ENCODE measurements at places on chromosomes 7 and 10. TPM values are rescaled to one million over a fixed set of nuclear protein-coding genes. Genes with fewer than 3 reads are reported as not detected.
A peak's percentile ranks its signal among the peaks of the same experiment; 100 is the strongest.

Gene C10orf67
- total RNA-seq = 0.46 TPM

Gene AMPH
- 3.3 TPM for total RNA-seq

Gene TMEM229A
- total RNA-seq = 0.09 TPM

Gene PTPRZ1
- 1.6 TPM for total RNA-seq

Gene RBP3
- total RNA-seq = not detected

Gene ZNF282
- 26.9 TPM for total RNA-seq

Gene ITIH5
- 3.7 TPM for total RNA-seq

Gene SEMA3A
- 31.3 TPM for total RNA-seq

Gene MBL2
- not detected for total RNA-seq

Gene SNCG
- total RNA-seq = 3.0 TPM

GRCh38 chr7:26179826-26180497, 20.6 kb downstream of the HNRNPA2B1 start:
- DNase-seq = no peak

- no peak for DNase-seq
Observed at GRCh38 chr7:42340436-42340835, 103.4 kb upstream of the GLI3 start.

- DNase-seq = no peak
Observed at GRCh38 chr7:70571961-70572360, 560.0 kb upstream of the GALNT17 start.

GRCh38 chr7:17986851-17987250, 40.8 kb downstream of the PRPS1L1 start:
- DNase-seq = peak; percentile 92

DNA sequence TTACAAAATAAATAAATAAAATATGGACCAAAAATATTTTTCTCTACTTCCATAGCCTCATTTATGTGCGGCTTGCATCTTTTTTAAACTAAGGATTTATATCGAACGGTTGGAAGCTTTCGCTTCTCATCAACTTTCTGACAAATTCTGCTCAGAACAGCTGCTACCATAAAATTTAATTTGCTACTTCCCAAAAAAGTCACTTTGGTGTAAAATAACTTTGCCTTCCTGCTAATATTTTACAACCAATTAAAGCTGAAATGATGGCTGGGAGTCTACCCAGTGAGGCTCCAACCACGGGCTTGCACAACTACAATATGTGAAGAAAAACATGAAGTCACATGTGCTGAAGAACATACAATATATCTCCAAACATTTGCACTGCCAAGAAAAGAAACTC, 253.1 kb upstream of the NEBL start:
- DNase-seq = no peak

GRCh38 chr7:51256209-51256781, 60.3 kb downstream of the COBL start:
- DNase-seq = no peak

GRCh38 chr10:86163522-86164173, 202.9 kb downstream of the GRID1 start:
- DNase-seq = no peak

DNA sequence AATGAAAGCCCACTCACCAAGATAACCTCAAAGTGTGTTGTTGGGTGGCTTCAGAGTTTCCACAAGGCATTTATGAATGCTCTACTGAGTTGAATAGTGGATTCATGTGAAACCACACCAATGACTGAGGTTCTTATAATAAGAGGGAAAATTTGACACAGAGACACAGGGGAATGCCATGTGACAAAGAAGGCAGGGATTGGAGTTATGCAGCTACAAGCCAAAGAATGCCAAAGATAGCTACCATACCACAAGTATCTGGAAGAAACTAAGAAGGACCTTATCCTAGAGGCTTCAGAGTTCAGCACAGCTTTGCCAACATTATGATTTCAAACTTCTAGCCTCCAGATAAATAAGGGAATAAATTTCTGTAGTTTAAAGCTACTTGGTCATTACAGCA, 68.0 kb upstream of the PCDH15 start:
- DNase-seq = peak; percentile 23

- DNase-seq = no peak
Observed at GRCh38 chr10:85921789-85922188, 444.8 kb downstream of the GRID1 start.

GRCh38 chr7:100190048-100190711, 12.5 kb downstream of the STAG3 start:
- DNase-seq = peak; percentile 18

DNA sequence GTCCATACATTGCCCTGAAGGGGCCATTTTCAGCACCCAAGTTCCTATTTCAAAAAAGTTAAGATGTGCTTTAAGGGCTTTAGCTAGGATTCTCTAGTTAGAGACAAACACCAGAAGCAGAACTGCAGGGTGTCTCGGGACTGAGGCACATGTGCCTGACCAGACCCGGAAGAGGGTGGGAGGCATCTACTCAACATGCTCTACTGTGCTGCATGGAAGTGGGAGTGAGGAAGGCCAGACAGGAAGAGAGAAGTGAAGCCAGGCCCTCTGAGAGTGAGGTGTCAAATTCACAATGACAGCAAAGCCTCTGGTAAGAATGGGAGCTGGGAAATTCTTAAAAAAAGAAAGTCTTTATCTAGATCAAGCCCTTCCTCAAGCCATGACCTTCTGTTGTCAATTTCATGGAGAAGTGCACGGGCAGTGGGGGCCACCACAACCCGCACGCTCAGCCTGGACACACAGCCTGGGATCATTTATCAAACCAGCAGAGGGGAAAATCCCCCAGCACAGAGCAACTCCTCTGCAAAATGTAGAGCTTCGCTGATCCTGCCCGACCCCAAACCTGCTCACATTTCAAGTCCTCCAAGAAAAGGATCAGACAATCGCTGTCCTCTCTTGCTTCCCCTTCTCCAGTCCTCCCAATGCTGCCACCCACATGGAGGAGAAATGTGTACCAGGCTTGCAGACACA, 38.7 kb downstream of the PLXNA4 start:
- DNase-seq = no peak

GRCh38 chr10:43622038-43622437, 15.8 kb downstream of the ZNF485 start:
- no peak for DNase-seq

- no peak for DNase-seq
Observed at GRCh38 chr7:122802301-122802751, 83.9 kb downstream of the CADPS2 start.

DNA sequence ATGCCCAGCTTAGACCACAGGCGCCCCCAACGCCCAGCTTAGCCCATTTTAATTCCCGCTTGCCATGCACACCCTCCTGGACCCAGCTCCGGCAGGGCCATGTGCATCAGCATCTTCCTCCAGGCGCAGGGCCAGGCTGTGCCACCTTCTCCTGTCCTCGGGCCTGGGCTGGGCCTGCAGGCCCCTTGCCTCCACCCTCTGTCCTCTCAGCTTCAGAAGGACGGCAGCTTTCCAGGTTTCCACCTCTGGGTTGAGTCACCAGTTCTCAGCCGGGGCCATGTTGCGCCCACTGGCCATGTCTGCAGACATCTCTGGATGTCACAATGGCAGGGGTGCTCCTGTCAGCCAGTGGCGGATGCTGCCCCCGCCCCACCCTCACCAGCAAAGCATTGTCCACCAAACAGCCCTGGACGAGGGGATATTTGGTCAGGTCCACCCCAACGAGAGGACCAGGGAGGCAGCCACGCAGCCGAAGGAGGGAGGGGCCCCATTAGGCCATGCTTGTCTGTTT, 59.1 kb upstream of the NKX6-2 start:
- DNase-seq = no peak

DNA sequence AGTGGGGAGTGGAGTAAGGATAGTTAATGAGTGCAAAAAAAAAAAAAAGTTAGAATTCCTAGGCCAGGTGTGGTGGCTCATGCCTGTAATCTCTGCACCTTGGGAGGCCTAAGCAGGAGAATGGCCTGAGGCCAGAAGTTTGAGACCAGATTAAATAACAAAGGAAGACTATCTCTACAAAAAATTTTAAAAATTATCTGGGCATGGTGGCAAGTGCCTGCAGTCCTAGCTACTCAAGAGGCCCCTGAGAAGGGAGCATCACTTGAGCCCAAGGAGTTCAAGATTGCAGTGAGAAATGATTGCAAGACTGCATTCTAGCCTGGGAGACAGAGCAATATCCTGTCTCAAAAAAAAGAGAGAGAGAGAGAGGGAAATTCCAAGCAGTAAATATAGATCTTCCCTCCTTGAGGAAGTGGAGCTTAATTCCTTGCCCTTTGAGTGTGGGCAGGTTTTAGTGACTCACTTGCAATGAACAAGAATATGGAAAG, 19.5 kb upstream of the CSTF2T start:
- peak; percentile 47 for DNase-seq

DNA sequence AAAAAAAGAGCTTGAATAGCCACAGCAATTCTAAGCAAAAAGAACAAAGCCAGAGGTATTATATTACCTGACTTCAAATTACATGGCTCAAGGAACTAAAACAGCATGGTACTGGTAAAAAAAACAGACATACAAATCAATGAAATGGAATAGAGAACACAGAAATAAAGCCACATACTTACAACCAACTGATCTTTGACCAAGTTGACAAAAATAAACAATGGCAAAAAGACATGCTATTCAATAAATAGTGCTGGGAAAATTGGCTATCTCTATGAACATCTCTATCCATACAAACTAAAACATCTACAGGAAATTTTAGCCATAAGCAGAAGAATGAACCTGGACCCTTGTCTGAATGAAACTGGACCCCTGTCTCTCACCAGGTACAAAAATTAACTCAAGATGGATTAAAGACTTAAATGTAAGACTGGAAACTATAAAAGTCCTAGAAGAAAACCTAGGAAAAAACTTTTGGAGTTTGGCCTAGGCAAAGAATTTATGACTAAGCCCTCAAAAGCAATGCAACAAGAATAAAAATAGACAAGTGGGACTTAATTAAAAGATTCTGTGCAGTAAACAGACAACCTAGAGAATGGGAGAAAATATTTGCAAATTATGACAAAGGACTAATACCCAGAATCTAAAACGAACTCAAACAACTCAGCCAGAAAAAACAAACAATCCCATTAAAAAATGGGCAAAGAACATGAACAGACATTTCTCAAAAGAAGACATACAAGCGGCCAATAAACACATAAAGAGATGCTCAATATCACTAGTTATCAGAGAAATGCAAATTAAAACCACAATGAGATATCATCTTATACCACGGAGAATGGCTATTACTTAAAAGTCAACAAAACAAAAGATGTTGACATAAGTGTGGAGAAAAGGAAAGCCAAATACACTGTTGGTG, 72.8 kb upstream of the DDC start:
- DNase-seq = peak; percentile 26

DNA sequence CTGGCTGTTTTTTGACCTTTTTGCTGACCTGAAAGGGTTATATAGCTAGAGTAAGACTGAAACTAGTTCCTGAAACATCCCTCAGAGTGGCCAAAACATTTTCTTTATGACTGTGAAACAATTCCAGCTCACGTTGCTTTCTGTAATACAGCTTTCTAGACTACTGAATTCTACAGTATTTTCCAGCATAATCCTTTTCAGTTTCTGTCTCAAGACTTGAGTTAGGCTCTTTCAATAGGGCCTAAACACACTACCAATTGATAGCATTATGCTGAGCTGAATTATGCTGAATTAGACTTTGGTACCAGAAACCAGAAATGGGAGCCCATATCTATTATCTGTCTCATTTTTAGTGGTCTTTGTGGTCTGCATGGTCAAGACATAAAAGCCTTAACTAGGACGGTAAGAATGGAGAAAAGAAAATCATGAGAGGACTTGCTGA, 72.6 kb downstream of the EPDR1 start:
- DNase-seq = no peak

- DNase-seq = no peak
Observed at GRCh38 chr10:46557319-46558121, 1.1 kb upstream of the GPRIN2 start.

GRCh38 chr10:17452060-17452841, 2.1 kb downstream of the ST8SIA6 start:
- DNase-seq = no peak

- no peak for DNase-seq
Observed at GRCh38 chr7:2734084-2734686, 46.2 kb downstream of the AMZ1 start.

DNA sequence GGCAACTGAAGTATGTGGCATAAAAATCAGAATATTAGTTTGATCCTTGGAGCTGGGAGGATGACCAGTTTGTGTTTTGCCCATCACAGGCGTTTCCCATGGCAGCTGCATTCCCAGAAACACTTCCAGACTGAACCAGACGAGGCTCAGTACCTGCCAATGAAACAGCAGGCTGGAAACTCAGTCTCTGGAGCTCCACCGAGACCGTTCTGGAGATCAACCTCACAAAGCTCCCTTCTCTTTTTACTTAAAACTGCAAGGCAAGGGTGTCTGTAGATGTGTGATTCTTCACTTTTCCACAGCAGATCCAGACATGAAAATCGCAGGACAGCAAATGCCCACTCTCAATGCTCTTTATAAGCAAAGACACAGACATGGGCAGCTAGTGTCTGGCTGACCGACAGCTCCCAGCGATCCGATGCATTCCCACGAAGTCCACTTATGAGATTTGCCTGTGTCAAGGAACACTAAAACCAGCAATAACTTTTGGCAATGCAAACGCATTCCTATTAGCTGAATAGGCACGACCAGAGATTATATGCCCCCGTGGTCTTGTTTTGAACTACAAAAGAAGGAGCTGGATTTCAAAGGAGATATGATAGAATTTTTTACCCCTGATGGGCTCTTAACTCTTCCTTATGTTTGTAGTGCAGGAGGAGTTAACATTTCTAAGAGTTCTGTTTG, 72.6 kb downstream of the ADAM12 start:
- peak; percentile 94 for DNase-seq

DNA sequence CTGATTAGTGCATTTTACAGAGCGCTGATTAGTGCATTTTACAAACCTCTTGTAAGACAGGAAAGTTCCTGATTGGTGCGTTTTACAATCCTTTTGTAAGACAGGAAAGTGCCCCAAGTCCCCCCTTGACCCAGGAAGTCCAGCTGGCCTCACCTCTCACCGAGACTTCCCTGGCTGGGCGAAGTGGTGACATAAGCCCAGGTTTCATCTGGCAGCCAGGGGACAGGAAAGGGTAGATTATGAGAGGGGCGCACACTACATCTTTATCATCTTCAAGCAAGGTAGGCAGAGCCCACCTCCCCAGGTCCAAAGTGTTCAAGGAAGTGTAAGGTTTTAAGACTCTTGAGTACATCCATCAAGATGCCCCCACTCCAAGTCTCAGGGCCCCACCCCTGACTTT, 5.5 kb upstream of the GDF10 start:
- no peak for DNase-seq

DNA sequence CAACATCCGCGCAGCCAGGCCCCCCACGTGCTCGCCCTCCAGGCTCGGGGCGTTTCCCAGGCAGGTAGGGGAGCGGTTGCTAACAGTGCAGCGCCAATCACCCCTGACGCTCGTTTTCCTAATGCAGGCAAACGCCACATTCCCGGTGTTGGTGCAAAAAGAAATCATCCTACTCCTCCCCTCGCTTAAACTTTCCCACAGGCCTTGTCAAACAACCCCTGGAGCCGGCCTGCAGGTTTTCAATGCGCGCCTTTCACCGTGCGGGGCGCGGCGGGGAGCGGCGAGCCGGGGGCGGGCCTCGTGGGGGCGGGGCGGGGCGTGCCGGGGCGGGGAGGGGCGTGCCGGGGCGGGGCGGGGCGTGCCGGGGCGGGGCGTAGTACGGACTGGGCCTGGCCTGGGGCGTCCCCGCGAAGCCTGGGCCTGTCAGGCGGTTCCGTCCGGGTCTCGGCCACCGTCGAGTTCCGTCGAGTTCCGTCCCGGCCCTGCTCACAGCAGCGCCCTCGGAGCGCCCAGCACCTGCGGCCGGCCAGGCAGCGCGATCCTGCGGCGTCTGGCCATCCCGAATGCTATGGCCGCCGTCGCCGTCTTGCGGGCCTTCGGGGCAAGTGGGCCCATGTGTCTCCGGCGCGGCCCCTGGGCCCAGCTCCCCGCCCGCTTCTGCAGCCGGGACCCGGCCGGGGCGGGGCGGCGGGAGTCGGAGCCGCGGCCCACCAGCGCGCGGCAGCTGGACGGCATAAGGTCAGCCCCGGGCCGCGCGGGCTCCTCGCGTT, at the start of gene ECHDC3:
Gene ECHDC3, plus strand, starts transcription at position 374 of the 770 bp plus-strand sequence. Its CDS starts 195 bp downstream, at position 569.
- DNase-seq = peak; percentile 26

All from astrocyte (in vitro differentiated cells and primary cell).